Activated naive CD4-positive, alpha-beta T cell treated with anti-CD3 and anti-CD28 coated beads for 36 hours (primary cell): ENCODE measurements at places on chromosomes 2 and 18. TPM values are rescaled to one million over a fixed set of nuclear protein-coding genes. Genes with fewer than 3 reads are reported as not detected.

Gene CLK1
- total RNA-seq: 174 TPM

Gene ANKRD30B
- not detected for total RNA-seq

Gene FOXD4L1
- 0.10 TPM for total RNA-seq

Gene NT5DC4
- total RNA-seq: not detected

Gene PSMA8
- 2.1 TPM for total RNA-seq

Gene PLA2R1
- total RNA-seq: not detected

Gene STARD6
- total RNA-seq: not detected

Gene ARHGAP15
- total RNA-seq: 90.1 TPM

Gene RUFY4
- total RNA-seq: 1.2 TPM

Gene DSG4
- not detected for total RNA-seq

Gene CNOT9
- 78.6 TPM for total RNA-seq

Gene LOXL3
- 0.35 TPM for total RNA-seq

Gene HS6ST1
- total RNA-seq: 8.1 TPM

Gene GPR155
- 9.2 TPM for total RNA-seq

Gene CLIP4
- 25.1 TPM for total RNA-seq

Gene AQP12B
- total RNA-seq: not detected

Gene NDUFB3
- 162 TPM for total RNA-seq

Gene CCNYL1
- 2.7 TPM for total RNA-seq

Gene SERPINB2
- total RNA-seq: not detected

Gene FBXO41
- 11.8 TPM for total RNA-seq
